Stimulated activated CD8-positive, alpha-beta memory T cell treated with anti-CD3 and anti-CD28 coated beads, Interleukin-7, amount 100 ng/mL, for 24 hours (primary cell): ENCODE measurements at places on chromosomes 12 and 14.

GRCh38 chr12:26918321-26919215, 19.2 kb downstream of the INTS13 start:
- DNase-seq: no peak

GRCh38 chr12:104187446-104188155, 28.0 kb upstream of the TXNRD1 start:
- no peak for DNase-seq

DNA sequence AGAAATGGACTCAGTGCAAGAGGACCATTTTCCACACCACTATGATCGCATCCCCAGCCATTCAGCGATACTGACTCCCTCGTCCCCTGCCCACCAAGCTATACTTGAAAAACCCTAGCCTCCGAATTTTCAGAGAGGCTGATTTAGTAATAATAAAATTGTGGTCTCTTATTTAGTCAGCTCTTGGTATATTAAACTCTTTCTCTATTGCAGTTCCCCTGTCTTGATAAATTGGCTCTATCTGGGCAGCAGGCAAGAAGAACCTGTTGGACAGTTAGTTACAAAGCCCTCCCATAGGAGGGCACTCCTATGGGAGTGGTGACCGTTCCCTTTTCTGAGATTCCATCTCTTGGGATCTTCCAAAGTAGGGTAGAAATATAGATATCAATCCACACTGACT, 33.6 kb downstream of the NFKBIA start:
- DNase-seq: no peak

- DNase-seq: no peak
Observed at GRCh38 chr12:58138424-58138823, 197.1 kb downstream of the ATP23 start.

DNA sequence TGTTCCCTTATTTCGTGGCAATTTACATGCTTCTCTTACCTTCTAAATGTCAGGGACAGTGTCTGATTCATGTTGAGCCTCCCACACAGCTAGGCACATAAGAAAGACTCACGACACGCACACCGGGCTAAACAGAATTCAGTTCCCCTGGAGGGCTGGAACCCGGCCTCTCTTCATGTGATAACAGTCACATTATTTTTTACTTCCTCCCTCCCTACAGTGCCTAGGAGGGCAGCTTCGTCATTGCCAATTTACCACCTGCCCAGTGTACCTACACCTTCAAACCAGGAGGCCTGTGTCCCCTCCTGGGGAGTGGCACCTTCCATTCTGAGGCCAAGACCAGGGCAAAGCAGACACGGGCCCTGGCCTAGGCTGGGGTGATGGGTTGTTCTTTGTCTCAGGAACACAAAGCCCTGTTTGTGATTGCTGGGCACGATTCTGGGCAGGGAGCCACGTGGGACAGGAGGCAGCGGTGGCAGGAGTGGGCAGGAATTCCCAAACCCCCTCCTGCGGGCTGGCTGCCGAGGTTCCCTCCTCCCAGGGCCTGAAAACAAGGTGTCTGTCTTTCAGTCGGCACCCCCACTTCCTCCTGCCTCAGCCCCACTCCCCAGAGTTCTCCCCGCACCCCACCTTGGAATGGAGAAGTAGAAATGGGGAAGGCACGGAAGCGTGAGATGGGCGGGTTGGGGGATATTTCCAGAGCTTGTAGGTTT, 6.8 kb upstream of the RASAL1 start:
- DNase-seq: no peak

DNA sequence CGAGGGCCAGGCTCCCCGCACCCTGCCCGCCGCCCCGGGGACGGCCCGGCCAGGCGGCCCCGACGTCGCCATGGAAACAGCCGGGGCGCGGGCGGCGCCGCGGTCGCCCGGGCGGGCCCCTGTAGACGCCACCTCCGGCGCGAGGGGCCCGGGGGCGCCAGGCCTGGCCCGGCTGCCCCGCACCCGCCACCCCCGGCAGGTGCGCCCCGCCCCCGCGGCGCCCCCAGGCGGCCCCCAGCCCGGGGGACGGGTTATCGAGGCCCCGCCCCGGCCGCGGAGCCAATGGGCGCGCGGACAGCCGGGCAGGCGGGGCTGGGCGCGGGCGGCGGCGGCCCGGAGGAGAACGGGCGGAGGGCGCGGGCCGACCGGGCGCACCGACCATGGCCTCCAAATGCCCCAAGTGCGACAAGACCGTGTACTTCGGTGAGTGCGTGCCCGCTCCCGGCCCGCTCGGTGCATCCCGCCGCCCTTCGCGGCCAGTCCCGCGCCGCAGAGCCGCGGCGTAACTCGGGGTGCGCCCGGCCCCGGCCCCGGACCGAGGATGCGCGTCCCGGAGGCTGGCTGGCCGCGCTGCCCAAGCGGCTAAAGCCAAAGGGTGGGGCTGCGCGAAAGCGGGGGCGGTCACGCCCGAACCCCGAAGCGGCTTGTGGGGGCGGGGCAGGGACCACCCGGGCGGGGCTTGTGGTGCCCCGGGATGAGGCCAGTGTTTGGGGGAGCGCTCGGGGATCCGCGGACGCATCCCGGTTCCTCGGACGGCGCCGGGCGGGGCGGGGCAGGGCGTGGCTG, at the start of gene CRIP2:
CRIP2 (plus strand) TSS at position 339 of the 786 bp plus-strand sequence; CDS start at position 381, 42 bp downstream.
- DNase-seq: no peak

GRCh38 chr12:132550014-132550802, 60.2 kb downstream of the LRCOL1 start:
- DNase-seq: no peak

DNA sequence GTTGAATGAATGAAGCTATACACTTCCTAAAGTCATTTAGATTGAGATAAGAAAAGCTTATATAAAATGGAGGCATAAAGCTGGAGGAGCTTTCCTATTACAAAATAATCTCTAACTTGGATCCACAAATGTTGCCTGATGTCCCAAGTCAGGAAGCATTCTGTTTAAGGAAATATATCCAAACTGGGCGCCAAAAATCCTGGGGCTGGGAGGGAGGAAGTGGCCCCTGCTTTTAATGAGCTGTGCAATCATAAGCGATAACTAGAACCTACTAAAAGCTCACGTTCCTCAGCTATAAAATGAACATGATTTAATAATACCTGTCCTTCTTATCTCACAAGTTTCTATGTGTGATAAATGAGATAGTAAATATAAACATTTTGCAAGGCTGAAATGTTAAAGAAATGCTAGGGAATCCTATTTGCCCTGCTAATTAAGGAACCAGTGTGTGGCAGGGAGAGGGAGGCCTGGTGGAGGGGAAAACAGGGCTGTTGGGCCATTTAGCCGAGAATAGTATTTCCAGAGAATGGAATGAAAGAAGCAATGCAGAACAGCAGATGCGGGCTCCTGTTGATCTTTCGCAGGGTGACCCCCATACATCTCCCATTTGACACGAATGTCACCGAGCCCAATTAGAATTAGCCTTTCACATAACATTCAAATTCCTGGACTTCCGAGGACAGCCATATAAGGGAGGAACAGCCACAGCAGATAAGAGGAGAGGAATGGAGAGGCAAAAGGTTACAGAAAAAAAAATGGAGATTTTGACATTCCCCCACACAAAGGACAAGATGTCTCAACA, 25.9 kb downstream of the DUSP6 start:
- no peak for DNase-seq

GRCh38 chr14:79583738-79584408, 627.4 kb downstream of the DIO2 start:
- DNase-seq: no peak

GRCh38 chr12:106114447-106115068, 24.2 kb downstream of the NUAK1 start:
- no peak for DNase-seq

DNA sequence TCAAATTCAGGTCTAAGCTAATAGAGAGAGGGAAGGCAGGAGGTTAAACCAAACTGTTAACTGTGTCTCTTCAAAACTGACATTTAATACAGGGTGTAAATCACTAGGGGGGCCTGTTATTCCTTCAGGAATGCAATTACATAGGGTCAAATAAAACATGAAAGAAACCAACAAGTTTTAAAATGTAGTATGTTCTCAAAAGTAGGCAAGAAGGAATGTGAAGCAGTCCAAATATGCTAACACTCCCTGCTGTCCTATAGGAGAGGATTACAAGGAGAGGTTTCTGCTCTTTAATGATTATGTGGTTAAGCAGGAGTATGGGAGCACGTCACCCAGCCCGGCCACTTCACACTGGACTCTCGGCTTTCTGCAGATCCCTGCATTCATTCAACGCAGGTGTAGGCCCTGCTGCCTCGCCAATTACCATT, 42.5 kb upstream of the BMP4 start:
- DNase-seq: no peak

- no peak for DNase-seq
Observed at GRCh38 chr12:86543716-86544115, 287.5 kb upstream of the MGAT4C start.

DNA sequence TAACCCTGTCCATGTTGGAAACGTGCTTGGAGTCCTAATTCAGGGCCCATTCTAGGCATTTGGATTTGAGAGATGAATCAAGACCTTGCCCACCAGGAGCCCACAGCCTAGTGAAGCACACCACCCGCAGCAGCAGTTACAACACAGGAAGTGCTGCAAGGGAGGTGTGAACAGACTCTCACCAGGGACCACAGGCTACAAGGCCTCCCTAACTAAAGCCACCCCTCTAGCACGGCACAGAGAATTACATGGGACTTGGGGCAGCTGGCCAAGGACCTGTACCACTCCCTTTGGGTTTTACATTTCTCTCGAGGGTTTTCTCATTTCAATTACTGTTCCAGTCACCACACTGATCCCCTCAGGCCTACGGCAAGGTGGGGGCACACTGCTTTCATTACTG, 49.5 kb upstream of the FOXN3 start:
- DNase-seq: peak; percentile 26

GRCh38 chr14:57928732-57929131, 62.8 kb upstream of the SLC35F4 start:
- no peak for DNase-seq

DNA sequence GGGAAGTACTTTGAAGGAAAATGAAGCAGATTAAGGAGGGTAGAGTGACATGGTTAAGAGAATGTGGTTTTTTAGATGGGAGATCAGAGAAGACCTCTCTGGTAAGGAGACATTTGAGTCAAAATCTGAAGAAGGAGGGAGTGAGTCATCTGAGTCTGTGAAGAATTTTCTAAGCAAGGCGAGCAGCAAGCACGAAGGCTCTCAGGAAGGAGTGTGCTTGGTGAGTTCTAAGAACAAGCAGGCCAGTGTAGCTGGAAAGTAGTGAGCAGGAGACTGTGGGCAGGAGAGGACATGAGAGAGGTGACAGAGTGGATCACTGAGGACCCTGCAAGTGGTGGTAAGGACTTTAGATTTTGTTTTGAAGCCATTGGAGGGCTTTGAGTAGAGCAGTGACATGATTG, 76.3 kb upstream of the FUT8 start:
- no peak for DNase-seq

DNA sequence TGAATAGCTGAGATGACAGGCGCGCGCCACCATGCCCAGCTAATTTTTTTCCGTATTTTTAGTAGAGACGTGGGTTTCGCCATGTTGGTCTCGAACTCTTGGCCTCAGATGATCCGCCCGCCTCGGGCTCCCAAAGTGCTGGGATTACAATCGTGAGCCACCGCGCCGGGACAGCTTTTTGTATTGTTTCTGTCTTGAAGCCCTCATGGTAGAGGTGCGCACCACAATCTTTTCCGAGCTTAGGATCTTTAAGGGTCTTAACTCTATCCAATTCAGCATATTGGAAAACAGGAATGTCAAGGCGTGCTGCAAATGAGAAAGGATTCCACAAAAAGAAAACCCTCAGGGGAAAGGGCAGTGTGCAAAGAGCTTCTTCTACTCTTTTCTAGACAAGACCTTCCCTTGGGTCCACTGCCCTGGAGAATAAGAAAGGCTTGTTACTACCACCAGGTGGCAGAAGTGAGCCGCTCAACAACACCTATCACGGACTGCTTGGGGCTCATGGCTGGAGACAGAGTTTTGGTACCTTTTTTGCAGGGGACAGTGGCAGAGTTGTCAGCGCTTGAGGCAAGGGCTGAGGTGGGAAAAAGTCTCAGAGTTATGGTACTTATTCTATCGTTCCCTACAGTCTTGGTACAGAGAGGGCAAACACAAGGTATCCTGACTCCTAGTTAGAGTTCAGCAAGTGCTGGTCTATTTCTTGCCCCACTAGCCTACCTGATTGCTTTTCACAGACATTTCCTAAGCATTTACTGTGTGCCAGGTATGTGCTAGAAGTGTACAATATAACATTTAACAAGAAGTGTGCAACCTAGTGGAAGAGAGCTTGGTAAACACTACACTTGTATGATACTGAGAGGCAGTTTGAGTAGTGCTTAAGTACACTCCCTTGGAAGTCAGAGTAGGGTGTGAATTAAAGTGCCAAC, 16.4 kb upstream of the SP7 start:
- peak; percentile 60 for DNase-seq

- no peak for DNase-seq
Observed at GRCh38 chr12:132040906-132041606, 91.3 kb downstream of the EP400 start.

DNA sequence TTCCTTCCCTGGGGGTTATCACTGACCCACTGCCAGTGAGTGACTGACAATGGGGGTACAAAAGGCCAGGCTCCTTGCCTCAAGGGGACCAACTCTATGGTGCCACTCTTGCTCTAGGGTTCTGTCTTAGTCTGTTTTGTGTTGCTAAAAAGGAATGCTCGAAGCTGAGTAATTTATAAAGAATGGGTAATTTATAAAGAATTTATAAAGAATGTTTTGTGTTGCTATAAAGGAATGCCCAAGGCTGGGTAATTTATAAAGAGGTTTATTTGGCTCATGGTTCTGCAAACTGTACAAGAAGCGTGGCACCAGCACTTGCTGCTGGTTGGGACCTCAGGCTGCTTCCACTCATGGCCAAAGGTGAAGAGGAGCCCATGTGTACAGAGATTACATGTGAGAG, 15.8 kb upstream of the RASSF8 start:
- DNase-seq: no peak

DNA sequence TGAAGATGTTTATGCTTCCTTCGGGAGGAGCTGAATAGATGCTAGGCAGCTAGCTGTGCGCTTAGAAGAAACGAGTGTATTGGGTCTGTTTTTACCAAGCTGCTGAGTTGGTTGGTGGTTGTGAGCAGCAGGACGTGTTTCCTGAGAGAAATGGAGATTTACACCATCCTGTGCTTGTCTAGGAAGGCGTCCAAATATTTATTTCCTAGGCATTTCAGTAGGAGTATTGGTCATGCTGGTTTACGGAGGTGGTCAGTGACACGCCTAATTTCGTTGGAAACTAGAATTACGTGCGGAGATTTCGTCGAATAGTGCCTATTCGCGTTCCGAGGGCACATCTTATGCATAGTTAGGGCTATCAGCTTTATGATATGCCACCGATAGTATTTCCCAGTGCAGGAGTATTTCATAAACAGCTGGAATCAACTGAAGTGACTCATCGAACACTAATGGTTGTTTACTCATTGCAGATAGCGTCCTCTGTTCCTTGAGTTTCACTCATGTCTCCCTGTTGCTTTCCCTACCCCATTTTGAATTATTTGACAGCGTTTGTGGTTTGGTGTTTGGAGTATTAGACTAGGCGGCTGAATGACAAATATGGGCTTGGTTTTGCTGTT, 780 bp downstream of the TBC1D15 start:
- DNase-seq: no peak

GRCh38 chr14:39113685-39114072, 444 bp upstream of the GEMIN2 start:
- no peak for DNase-seq
